ENCODE measurements at places on chromosomes 16 and 17. TPM values are rescaled to one million over a fixed set of nuclear protein-coding genes. Genes with fewer than 3 reads are reported as not detected.

The MGAT5B gene
- total RNA-seq, result 0.47 TPM

The BICDL2 gene
- 126 TPM for total RNA-seq

The MYH13 gene
- 0.19 TPM for total RNA-seq

The HOXB6 gene
- 66.8 TPM for total RNA-seq

The COX6A2 gene
- total RNA-seq, result not detected

The TNP2 gene
- total RNA-seq, result not detected

The TEX2 gene
- 49.4 TPM for total RNA-seq

The KRTAP1-5 gene
- total RNA-seq, result not detected

The KRT31 gene
- total RNA-seq, result not detected

DNA sequence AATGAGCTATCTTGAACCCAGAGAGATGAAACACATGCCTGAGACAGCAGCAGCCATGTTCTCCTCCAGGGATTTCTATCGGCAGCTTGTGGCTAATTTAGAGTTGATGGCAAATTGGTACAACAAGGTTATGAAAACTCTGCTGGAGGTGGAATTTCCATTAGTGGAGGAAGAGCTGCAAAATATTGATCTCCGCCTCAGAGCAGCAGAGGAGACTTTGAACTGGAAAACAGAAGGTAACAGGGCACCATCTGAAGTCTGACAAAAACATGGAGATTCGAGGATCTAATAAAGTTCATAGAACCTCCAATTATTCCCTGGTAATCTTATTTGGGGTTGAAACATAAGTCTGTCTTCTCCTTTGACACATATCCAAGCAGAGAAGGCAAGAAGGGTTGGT is 52.8 kb downstream of the DNAH9 start:
- DNase-seq, result no peak

- DNase-seq, result no peak
Observed at GRCh38 chr17:63295288-63295687, 150.8 kb downstream of the CYB561 start.

DNA sequence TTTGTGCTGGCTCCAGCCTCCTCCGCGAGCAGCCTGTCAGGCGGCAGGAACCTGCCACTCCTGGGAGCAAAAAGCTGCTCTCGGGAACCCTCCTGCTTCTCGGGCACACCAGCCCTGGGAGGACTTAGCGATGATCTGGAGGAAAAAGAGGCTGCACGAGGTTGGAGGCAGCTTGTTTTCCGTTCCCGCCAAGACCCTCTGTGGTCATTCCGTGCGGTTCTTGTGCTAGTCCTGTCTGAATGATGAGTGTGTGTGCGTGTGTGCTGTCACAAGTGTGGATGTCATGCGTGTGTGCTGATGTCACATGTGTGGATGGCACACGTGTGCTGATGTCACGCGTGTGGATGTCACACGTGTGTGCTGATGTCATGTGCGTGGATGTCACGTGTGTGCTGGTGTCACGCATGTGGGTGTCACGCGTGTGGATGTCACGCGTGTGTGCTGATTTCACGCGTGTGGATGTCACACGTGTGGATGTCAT is 150.0 kb downstream of the NPIPB11 start:
- no peak for DNase-seq

DNA sequence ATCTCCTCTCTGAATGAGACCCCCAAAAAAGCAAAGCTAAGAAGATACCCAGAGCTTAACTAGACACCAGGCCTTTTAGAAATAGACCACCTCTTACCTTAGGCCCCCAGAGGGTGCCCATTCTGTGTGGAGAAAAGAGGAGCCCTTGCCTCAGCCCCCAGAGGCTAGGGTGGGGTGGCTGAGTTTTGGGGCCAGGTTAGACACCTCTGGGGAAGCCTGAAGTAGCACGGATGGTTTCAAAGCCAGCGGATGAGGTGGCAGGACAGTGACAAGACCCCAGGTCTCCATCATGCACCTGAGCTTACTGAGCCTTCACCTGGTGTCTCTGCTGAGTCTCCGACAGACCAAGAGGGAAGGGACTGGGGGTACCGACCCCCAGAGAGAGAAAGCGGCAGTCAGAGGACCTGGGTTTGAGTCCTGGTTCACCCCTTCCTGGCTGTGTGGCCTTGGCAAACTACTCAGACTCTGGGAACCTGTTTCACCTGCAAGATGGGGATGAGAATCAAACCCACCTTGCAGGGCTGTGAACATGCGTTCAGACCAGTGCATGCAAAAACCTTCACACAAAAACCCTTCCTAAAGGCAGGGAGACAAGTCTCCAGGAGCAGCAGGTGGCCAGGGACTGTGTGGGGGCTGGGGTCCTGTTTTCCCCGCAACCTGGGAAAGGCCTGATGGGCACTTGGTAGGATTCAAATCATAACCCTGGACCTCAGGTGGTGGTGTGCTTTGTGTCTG is 7.7 kb downstream of the SCGB1C2 start:
- peak; percentile 43 for DNase-seq

DNA sequence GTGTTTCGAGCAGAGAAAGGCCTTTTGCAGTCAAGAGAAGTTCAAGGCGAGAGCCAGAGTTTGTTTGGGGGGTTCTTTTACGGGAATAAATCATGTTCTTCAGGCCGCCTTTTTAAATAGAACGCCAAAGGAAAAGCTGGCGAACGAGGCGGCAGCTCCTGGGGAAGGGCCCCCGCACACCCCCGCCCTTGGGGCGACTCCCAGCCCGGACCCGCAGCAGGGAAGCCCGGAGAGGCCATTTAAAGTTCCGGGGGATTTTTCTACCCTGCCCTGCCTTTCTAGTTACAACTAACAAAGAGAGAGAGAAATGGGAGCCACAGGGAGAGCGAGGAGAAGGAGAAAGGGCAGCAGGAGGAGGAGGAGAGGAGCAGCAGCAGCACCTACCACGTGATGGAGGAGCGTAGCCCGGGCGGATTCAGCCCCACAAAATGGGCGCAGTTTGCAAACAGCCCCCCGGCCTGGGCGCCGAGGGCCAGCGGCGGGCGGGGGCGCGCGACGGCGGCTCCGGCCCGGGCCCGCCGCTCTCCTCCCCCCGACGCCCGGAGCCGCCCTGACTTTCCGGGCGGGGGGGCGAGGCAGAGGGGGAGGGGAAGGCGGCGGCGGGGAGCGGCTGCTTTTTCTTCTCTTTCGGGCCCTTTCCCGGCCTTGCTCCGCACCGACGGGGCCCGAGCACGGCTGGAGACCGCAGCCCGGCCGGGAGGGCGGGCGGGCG is 634 bp downstream of the KANSL1 start:
- DNase-seq, result peak; percentile 62

GRCh38 chr17:80173916-80174315 is 4.1 kb downstream of the CARD14 start:
- no peak for DNase-seq

DNA sequence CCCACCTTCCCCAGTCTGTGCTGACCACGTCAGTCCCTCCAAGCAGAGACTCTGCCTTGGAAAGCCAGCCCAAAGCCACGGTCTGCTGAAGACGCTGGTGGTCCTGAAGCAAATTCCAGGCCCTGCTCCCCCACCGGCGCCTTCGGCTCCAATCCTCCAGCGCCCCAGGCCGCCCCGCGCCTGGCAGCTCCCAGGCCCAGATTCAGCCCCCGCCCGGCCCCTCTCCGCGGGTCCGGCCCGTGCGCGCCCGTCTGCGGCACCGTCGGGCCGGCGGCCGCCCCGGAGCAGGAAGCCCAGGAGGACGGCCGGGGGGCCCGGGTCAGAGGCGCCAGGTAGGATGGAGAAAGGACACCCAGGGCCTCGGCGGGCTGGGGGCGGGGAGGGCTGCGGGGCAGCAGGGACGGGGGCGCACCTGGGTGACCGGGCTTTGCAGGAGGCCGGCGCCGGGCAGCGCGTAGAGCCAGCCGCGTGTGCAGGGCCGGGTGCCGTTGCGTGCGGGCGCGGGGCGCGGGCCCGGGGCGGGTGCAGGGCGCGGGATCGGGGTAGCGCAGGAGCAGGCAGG is 594 bp upstream of the SLC22A31 start:
- no peak for DNase-seq

DNA sequence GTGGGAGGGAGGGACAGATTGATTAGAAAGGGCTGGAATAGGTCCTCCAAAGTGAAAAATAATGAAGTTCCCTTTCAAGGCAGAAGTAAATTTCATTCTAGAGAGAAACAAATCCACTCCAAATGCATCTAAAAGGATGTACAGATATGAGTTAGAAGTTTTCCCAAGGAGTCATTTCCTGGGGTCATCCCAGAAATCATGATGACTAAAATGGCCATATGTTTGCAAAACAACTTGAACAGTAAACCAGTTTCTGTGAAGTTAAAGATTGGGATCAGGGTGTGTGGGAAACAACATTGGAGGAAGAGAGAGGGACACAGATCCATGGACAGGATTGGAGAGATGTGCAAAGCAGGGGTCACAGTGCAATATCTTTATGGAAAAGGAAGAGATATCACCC is 32.5 kb upstream of the ARHGAP44 start:
- no peak for DNase-seq

DNA sequence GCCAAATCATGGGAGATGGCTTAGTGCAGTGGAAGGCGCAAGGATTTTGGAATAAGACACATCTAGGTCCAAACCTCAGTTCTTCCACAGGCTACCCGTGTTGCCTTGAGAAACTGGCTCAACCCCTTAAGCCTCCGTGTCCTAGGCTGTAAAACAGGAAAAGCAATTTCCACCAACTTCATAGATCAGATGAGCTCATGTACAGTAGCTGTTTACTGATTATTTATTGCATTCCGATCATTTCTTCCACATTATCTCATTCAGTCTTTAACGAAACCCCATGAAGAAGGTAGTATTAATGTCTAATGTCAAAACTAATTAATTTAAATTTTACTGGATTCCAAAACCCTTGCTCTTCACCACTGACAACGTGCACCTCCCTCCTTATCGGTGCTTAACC is 231.6 kb downstream of the GRIN2A start:
- no peak for DNase-seq

DNA sequence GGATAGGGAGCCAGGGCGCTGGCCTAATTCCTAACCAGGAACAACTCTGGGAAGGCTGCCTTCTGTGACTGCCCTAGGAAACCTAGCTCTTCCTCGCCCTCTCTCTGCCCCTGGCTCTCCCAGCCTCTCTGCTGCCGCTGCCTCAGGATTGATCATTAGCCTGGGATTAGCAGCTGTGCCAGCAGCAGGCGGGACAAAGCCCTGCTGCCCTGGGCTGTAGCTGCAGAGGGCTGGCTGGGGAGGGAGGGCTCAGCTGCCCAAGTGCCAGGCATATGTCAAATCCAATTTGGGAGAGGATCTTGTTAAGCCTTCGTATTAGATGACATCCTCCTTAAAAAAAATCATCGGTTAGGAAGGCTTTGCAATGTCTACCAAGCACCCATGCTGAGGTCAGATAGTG is 144.8 kb upstream of the CCL2 start:
- no peak for DNase-seq

GRCh38 chr17:29687596-29687995 is 64.9 kb upstream of the CORO6 start:
- no peak for DNase-seq

DNA sequence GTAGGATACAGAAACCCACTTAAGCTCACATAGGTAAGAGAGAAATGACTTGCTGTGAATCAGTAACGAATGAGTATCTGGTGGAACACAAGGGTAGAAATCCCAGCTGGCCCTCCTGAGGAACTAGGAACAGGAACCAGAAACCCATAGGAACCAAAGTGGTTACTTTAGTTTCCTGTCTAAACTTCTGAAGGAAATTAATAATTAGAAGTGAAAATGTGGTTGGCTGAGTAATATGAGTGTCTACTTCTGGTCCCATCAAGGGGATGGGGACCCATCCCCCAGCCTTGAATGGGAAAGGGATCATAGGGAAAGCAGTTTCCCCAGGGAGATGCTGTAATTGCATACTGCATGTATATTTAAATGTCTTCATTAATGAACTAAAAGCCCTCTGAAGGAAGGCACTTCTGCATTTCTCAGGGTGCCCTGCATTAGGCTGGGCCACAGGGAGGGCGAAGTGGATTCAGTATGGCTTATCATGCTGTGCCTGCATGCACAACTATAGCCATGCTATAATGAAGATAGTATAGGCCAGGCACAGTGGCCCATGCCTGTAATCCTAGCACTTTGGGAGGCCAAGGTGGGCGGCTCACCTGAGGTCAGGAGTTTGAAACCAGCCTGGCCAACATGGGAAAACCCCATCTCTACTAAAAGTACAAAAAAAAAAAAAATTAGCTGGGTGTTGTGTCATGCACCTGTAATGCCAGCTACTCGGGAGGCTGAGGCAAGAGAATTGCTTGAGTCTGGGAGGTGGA is 45.6 kb downstream of the CYB5B start:
- no peak for DNase-seq

DNA sequence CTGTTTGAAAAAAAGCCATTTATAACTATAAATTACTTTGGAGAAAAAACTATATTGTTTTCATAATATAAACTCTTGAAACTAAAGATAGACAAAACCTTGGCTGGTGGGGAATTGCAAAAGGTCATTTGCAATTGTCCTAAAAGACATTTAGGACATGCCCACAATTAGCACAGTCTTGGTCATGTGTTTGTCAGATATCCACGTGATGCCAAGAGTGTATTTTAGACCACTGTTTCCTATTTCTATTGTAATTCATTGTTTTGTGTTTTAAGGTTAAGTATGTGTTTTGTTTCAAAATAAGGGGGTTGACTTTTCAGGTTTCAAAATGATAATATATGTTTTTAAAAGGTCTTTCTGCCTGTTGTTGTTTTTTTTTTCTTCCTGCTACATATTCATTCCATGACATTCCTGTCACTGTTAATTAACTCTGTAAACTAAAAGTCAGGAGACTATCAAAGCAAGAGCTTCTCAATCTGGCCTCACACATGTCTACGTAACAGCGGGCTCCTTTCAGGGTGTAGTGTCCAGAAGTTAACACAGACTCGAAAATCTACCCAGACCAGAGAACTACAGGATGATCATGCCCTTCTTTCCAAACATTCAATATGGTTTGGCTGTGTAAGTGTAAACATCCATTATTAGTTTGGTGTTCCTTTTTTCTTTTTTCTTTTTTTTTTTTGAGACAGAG is 58.7 kb downstream of the COG7 start:
- DNase-seq, result no peak

DNA sequence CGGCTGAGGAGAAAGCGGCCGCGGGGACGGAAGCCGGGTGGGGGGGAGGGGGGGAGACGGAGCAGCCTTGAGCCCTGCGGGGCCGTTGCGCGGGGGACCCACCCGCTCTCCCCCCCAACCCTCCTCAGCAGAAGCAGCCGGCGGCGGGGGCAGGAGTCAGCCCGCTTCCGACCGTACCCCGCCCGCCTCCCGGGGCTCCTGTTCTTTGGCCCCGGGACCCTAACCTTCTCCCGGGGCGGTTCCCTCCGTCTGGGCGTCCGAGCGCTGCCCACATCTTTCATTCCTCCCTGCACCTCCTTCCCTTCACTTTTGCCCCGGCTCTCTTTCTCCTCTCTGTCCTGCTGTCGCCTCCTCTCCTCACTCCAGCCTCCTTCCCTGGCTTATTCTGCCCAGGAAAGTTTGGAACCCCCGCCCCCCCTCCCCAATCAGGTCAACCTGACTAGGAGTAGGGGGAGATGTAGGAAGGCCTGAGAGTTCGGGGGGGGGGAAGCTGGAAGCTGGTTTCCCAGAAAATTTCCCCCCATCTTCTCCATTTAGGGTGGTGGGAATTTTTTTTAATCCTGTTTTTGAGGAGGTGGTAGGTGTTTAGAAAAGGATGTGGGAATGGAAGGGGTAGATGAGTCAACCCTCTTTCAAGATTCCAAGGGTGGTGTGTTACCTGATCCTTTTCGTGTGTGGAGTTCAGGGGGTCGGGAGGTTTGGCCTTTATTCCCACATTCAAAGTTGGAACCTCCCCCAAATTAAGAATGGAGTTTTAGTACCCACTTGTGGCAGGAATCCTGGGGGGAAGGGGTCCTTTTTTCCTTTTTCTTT is 427 bp upstream of the NLK start:
- no peak for DNase-seq

GRCh38 chr16:69219279-69219678 is 32.3 kb downstream of the SNTB2 start:
- no peak for DNase-seq

Measured in Peyer's patch (tissue), 4 donors.